Prostate gland (tissue), 2 donors: ENCODE measurements at places on chromosomes 3 and 15. TPM values are rescaled to one million over a fixed set of nuclear protein-coding genes. Genes with fewer than 3 reads are reported as not detected.
A peak's percentile ranks its signal among the peaks of the same experiment; 100 is the strongest.

Gene PLA2G4B
- total RNA-seq: 7.6 TPM

DNA sequence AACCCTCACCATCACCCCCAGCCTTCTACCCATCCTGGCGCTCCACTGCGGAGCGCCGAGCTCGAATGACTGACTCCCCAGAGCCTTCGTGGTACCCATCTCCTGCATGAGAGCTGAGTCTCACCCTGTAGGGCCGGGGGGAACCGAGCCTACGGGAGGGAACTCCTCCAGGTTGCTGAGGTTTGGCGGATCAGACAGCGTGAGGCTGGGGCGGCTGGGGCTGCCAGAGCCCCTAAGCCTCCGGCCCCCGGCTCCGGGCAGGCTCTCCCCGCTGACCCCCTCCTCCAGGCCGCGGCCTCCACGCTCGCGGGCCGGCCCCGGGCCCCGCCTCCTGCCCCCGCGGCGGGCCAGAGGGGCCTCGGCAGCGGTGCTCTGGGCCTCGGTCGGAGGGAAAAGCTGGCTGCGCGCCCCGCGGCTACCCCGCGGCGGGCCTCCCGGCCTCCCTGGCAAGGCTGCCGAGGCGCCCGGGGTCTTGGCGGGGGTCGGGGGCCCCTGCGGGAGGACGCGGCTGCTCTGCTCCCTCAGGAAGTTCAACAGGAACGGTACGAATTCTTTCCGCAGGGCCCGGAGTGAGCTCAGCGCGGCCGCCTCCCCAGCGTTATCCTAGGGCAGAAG, 643 bp downstream of the CDAN1 start:
- no peak for DNase-seq

DNA sequence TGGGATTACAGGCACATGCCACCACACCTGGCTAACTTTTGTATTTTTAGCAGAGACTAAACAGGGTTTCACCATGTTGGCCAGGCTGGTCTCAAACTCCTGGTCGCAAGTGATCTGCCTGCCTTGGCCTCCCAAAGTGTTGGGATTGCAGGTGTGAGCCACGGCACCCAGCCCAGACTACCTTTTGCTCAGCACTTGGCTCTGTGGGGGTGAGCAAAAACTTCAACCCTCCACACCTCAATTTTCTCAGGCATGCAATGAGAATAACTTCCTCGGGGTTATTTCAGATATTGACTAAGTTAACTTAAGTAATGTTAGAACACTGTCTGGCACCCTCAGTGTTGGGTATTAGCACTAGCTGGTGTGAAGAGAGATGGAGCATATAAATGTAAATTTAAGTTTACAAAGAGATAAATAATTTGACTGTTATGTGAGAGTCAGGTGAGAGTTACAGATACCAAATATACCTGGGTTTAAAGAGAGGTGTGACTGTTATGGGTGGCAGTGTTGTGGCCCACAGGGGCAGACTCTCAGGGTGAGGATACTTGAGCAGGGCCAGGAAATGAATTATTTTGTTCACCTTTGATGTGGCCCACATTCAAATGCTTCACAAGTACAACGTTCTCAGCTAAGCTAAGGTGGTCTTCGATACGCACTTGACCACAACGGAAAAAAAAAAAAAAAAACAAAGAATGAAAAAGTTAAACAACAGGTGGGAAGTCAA, 29.0 kb downstream of the CPOX start:
- no peak for DNase-seq

Gene VIPR1
- 226 TPM for total RNA-seq

DNA sequence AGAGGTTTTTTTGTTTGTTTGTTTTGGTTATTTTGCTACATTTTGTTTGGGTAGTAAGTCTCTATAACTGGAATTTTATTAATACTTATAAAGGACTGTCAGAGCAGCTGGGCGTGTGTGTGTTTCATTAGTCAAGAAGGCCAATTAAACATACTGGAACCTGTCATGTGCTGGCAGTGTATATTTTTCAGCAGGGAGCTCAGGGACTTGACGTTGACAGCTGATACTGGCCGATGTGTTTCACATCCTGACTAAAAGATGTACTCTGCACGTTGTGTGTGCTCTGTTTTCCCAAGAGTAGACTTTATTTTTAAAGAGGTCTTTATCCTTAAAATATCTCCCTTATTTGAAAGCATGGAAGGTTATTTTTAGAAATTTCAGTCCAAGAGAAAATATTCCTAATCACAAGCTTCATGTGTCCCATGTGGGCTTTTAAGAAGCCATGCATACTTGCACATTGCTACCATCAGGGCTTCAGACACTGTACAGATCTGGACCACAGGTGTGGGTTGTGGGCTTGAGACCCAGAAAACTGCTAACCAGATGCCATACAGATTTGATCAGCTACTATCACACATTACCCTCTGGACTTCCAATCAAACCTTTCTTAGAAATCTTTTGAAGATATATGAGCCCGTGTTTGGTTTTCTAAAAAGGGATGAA, 135.9 kb downstream of the FEZF2 start:
- DNase-seq: no peak

Gene TOPAZ1
- total RNA-seq: not detected

- DNase-seq: no peak
Observed at GRCh38 chr15:101558221-101558941, 68.9 kb upstream of the PCSK6 start.

DNA sequence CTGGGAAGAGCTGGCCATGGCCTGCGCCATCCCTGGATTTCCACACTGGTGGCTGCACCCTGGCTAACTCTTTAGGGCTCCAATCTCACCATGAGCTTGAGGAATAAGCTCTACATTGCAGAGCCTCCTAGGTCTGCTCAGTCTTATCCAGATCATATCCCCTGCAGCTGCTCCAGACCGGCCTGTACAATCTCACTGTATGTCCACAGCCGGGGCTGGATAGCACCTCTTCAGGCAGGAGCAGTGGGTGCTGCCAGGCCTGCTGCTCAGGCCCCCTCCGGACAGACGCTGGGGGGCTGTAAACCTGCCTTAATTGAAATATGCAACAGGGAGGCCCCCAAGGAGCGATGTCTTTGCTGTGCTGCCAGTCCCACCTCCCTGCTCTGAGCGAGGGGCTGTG, 15.6 kb downstream of the INSYN1 start:
- DNase-seq: no peak

GRCh38 chr15:67543348-67543718, 830 bp downstream of the MAP2K5 start:
- peak; percentile 8 for DNase-seq

Gene TRAIP
- total RNA-seq: 2.8 TPM

GRCh38 chr3:182784542-182784941, 8.8 kb upstream of the ATP11B start:
- no peak for DNase-seq

DNA sequence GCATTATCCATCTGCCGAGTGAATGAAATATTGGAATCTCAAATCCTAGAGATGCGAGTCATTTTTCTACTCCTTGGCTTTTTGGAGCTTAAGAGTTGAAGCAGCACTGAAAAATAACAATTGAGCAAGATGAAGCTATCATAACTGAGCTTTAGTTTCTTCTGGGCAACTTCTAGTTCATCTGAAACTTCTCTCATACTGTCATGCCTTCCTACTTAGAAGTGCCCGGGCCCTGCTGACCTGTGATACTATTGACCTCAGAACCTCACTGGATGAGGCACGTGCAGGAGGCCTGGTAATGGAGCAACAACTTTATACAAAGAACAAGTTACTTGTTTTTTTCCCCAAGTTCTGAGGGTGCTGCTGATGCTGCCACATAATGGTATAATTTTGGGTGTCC, 48.5 kb upstream of the P3H2 start:
- DNase-seq: no peak

Gene COL8A1
- total RNA-seq: 8.1 TPM

Gene MESP2
- not detected for total RNA-seq

DNA sequence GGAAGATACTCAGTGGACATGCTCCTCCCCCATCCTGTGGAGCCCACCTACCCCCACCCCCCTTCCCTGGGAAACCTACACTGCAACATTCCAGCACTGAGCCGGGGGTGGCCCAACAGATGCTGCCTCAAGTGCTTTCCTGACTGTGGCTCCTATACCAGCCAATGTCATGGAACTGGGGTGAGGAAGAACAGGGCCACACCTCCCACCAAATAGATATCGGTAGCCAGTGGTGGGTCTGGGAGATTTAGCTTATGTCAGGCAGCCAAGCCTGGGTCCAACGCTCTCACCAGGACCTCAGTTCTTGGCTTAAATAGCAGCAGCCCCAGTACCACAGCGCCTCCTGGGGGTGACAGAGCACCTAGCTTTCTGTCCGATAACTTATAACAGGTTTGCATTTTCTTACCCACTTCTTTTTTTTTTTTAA, 30.3 kb downstream of the CDC25A start:
- DNase-seq: peak; percentile 6

DNA sequence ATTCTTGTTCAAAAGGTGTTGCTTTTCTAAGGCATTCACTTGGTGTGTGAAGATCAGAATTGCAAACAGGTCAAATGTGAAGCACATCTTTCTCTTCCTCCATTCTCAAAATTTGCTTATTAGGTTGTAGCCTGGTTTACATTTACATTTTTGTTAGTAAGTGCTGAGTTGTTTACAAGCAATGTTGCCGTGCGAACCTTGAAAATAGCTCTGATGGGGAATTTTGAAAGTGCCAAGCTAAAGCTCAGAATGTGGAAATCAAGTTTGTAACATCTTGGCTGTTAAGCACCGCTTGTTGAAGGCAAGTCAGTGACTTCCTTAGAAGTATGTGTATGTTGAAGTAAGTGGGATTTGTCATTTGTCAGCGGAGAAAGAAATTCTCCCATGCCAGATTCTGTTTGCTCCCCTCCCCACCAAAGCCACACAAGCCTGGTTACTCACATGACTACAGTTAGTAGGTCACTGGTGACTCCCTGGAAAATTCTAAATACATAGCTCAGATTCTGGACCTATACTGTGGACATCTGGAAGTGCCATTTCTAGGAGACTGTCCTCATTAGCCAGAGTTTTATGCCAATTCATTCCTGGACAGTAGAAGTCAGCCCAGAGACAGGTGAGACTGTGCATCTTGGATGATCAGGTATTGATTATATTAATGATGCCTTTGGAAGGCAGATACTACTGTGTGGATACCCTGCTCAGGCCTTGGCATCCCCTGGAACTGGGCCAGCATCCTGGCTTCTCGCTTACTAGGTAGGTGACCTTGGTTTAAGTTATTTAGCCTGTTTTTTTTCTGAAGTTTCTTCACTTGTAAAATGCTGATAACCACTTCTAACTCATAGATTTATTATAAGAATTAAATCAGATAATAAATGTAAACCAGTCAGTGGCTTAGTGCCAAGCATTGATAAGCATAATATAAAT, 390.6 kb upstream of the SEMA6D start:
- DNase-seq: no peak

Gene GOLGA6L10
- total RNA-seq: 6.0 TPM

DNA sequence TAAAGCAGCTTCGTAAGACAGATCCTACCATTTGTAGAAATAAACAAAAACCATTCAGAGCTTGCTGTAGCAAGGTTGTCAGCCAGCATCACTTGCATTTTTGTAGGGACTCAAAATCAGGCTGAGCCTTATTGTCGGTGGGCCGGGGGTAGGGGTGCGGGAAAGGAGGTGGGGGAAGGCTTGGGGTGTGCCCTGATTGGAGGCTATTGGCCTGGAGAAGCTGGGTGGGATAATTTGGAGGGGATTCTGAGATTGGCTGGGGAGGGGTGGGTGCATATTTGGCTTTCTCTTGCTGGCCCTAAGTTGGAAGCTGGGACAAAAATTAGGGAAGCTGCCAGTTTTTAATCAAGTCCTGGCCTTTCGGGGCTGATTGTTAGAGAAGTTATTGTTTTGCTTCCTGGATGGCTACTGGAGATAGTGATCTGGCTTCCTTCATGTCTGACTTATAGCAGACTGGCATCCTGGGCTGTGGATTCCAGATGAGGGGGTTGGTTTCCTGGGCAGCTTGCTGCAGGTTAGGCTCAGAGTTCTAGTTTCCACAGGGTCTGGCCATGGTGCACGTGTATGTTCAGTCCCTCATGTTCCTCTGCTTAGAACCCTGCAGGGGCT, 22.8 kb downstream of the STOML1 start:
- DNase-seq: no peak

DNA sequence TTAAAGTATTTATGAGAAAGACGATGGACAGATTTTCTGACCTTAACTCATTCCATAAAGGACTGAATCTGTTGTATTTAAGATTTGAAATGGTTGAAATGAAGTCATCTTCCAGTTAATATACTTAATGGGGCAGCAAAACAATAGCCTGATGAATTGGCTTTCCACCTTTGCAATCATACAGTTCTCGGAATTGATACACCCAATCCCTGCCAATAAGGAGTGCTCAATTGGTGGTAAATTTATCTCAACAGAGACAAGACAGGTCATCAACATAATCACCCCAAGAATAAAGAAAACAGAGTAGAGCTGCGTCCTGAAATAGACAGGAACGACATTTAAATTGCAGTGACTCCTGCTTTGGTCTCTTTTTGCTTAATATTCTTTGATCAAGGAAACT, 11.2 kb downstream of the ANXA2 start:
- no peak for DNase-seq

GRCh38 chr15:56244811-56245576, 1.3 kb upstream of the RFX7 start:
- DNase-seq: peak; percentile 4

DNA sequence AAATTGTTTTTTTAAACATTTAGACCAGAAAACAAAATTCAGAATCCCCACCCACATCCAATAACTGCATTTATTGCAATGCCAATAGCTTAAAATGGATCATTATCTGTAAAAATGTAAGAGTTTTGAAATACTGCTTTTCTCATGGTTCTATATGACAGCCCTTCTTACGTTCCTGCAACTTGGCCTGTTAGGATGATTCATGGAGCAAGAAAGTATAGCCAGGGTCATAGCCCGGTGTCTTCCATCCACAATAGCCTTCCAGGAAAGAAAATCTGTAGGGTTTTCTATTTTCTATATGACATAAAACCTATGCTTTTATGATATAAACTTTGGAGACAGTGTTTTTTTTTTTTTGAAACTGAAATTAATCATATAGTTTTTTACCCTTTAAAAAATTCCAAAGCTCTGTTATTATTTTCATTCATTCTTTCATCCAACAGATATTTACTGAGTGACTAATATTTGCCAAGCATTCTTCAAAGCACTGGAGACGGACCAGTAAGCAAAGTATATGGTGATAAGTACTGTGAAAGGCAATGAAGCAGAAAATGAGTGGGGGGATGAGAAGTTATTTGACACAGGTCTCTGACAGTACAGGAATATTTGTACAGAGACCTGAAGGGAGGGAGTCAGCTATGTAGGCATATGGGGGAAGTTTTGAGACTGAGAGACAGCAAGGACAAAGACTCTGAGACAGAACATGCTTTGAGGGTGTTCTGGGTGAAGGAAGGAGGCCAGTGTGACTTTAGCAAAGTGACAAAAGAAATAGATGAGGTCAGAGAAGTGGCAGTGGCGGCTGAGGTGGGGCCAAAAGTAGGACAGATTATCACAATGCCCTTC, 29.0 kb upstream of the SLC2A2 start:
- no peak for DNase-seq
